Activated CD4-positive, alpha-beta memory T cell treated with anti-CD3 and anti-CD28 coated beads, Interleukin-2, amount 10 ng/mL, durations not matched to agents 7 days and 5 days (primary cell): ENCODE measurements at places on chromosomes 1 and 21.
A peak's percentile ranks its signal among the peaks of the same experiment; 100 is the strongest.

DNA sequence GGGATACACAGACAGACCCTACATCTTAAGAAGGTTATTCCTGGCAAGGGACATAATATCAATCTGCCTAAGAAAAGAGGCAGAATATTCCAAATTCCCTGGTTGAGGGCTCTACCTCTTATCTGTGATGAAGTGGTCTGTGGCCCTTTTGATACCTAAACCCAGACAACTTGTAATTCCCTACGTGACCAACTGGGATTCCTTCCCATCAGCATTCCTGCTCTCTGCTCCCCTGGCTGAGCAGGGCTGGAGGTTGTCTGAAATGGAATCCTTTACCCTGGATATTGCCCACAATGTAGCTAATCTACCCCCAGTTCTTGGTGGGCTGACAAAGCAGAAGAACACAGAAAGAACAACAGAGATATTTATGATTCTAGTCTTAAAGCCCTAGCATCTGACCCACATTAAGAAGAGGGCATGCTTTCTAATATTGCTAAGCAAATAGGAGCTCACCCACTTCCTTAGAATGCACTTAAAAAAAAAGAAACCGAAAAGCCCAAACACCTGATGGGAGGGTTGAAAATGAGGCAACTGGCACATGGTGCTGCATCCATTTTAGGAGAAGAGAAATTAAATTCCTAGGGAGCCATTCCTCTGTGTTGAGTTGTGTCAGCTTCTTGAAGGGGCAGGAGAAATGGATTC, 36.8 kb downstream of the GADD45A start:
- no peaks in the 10 kb centered on the region for H3K27me3 ChIP-seq
- H3K36me3 ChIP-seq: no peaks in the 10 kb centered on the region
- peaks cover 5% of the 10 kb centered on the region for H3K4me1 ChIP-seq
- H3K4me3 ChIP-seq: no peak overlapping the region

GRCh38 chr1:97599447-97599846, 321.4 kb downstream of the DPYD start:
- H3K4me3 ChIP-seq: no peak overlapping the region
- H3K36me3 ChIP-seq: no peaks in the 10 kb centered on the region
- H3K4me1 ChIP-seq: no peaks in the 10 kb centered on the region

- no peak overlapping the region for H3K27ac ChIP-seq
- H3K4me1 ChIP-seq: peaks cover 35% of the 10 kb centered on the region
- peaks cover 69% of the 10 kb centered on the region for H3K27me3 ChIP-seq
- no peak for DNase-seq
These were observed 829 bp upstream of the HES2 start for GRCh38 chr1:6420454-6421042.

- H3K27me3 ChIP-seq: peaks cover 5% of the 10 kb centered on the region
- no peaks in the 10 kb centered on the region for H3K36me3 ChIP-seq
- H3K4me1 ChIP-seq: peaks cover 48% of the 10 kb centered on the region
- no peak overlapping the region for H3K27ac ChIP-seq
- no peak overlapping the region for H3K4me3 ChIP-seq
These were observed 26.2 kb downstream of the VASH2 start for GRCh38 chr1:212976586-212976985.

GRCh38 chr1:228219962-228220780, 12.3 kb downstream of the OBSCN start:
- no peak overlapping the region for H3K27ac ChIP-seq
- H3K27me3 ChIP-seq: no peaks in the 10 kb centered on the region
- H3K4me1 ChIP-seq: no peaks in the 10 kb centered on the region
- no peak for DNase-seq
- H3K4me3 ChIP-seq: no peak overlapping the region
- peaks cover 7% of the 10 kb centered on the region for H3K36me3 ChIP-seq

GRCh38 chr21:35611708-35612132, 448.6 kb downstream of the SETD4 start:
- DNase-seq: no peak
- peaks cover 24% of the 10 kb centered on the region for H3K27me3 ChIP-seq
- H3K27ac ChIP-seq: no peak overlapping the region

DNA sequence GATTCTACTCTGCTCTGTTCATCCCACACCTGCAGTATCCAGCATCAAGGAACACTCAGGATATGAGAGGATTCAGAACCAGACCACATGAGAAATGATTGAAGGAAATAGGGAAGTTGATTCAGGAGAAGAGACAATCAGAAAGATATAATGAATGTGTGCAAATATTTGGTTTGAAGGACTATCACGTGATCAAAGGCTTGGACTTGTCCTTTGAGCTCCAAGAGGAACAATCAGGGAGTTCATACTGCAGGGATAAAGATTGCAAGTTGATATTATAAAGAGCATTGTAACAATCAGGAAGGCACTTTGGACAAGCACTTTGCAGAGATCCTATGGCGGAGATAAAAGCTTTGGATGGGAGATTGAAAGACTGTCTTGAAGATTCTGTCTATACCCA, 13.9 kb upstream of the PIGM start:
- DNase-seq: no peak
- H3K27me3 ChIP-seq: peaks cover 34% of the 10 kb centered on the region
- no peak overlapping the region for H3K4me3 ChIP-seq
- no peak overlapping the region for H3K27ac ChIP-seq

- DNase-seq: no peak
- H3K36me3 ChIP-seq: no peaks in the 10 kb centered on the region
- no peak overlapping the region for H3K4me3 ChIP-seq
- H3K27me3 ChIP-seq: peaks cover 3% of the 10 kb centered on the region
These were observed 203.4 kb downstream of the ZNF648 start for GRCh38 chr1:181858135-181858534.

GRCh38 chr1:29264773-29265389, 28.6 kb downstream of the PTPRU start:
- peaks cover 62% of the 10 kb centered on the region for H3K27me3 ChIP-seq
- no peaks in the 10 kb centered on the region for H3K36me3 ChIP-seq
- H3K27ac ChIP-seq: no peak overlapping the region
- no peak overlapping the region for H3K4me3 ChIP-seq
- peaks cover 3% of the 10 kb centered on the region for H3K4me1 ChIP-seq
- no peak for DNase-seq

DNA sequence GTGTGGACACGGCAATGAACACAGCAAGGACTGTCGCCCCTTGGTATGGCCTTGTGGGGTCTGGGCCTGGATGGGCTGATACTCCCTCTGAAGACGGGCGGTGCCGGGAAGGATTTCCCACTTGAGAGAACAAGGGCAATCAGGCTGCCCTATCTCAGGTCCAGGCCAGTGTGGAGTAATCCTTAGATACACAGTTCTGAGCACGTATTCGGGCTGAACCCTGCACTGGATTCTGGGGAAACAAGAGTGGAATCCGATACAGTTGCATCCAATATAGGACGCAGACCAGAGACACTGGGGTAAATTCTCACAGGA, 177.7 kb downstream of the TRABD2B start:
- H3K4me1 ChIP-seq: no peaks in the 10 kb centered on the region
- H3K27ac ChIP-seq: no peak overlapping the region
- DNase-seq: no peak
- H3K4me3 ChIP-seq: no peak overlapping the region

GRCh38 chr1:226535666-226536065, 12.9 kb upstream of the STUM start:
- DNase-seq: no peak
- H3K4me1 ChIP-seq: no peaks in the 10 kb centered on the region
- H3K27me3 ChIP-seq: peaks cover 9% of the 10 kb centered on the region
- no peak overlapping the region for H3K4me3 ChIP-seq

DNA sequence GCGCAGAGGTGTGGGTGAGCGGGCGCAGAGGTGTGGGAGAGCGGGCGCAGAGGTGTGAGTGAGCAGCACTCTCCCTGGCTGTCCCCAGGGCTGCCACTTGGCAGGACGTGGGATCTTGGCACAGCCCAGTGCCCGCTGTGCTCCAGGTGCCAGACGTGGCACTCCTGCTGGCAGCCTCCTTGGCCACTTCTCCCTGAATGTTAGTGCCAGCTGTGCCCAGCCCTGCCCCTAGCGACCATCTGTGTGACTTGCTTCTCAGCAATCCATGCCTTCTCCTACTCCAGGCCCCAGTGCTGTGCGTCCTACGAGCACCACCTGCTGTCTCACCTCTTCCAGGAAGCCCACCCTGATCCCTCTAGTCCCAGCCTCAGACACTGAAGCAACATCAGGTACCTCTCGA, 30.5 kb downstream of the KRTAP10-1 start:
- H3K4me1 ChIP-seq: peaks cover 6% of the 10 kb centered on the region
- no peak for DNase-seq
- no peak overlapping the region for H3K4me3 ChIP-seq
- no peak overlapping the region for H3K27ac ChIP-seq
- H3K27me3 ChIP-seq: no peaks in the 10 kb centered on the region
- no peaks in the 10 kb centered on the region for H3K36me3 ChIP-seq

GRCh38 chr1:234844479-234845031, 234.6 kb upstream of the IRF2BP2 start:
- peaks cover 84% of the 10 kb centered on the region for H3K4me1 ChIP-seq
- peak; percentile 30 for DNase-seq
- peak overlapping the region; percentile 81 for H3K27ac ChIP-seq

- H3K27ac ChIP-seq: no peak overlapping the region
- DNase-seq: no peak
- H3K27me3 ChIP-seq: peaks cover 43% of the 10 kb centered on the region
- no peak overlapping the region for H3K4me3 ChIP-seq
These were observed 88.5 kb upstream of the ETV3 start for GRCh38 chr1:157226739-157227138.

DNA sequence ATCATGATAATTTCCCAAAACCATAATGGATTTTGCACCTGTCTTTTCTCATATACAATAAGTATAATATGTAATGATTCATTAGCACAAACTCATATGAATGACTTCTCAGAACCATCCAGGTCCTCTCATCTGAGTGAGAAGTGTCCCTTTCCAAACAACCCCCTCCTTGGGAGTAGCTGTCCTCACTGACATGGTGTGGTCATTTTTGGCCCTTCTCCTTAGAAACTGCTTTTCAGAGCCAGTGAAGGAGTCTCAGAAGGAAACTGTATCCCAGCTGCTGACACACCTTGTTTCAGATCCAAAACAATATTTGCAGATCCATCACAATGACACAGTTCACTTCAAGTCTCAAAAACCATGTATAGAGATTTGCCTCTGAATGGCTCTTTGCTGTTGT, 95.5 kb downstream of the MIS18A start:
- no peaks in the 10 kb centered on the region for H3K36me3 ChIP-seq
- H3K4me1 ChIP-seq: no peaks in the 10 kb centered on the region
- no peak overlapping the region for H3K27ac ChIP-seq
- DNase-seq: no peak
- H3K27me3 ChIP-seq: peaks cover 5% of the 10 kb centered on the region
- no peak overlapping the region for H3K4me3 ChIP-seq

DNA sequence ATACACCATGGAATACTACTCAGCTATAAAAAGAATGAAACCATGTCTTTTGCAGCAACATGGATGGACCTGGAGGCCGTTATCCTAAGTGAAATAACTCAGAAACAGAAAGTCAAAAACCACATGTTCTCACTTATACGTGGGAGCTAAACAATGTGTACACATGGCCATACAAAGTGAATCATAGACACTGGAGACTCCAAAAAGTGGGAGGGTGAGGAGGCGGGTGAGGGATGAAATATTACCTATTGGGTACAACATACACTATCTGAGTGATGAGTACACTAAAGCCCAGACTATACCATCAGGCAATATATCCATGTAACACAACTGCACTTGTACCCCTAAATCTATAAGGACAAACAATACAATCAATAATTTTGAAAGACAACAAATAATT, 39.5 kb upstream of the FAM20B start:
- DNase-seq: no peak
- no peaks in the 10 kb centered on the region for H3K27me3 ChIP-seq
- no peaks in the 10 kb centered on the region for H3K4me1 ChIP-seq
- H3K36me3 ChIP-seq: no peaks in the 10 kb centered on the region
- no peak overlapping the region for H3K4me3 ChIP-seq
- no peak overlapping the region for H3K27ac ChIP-seq

GRCh38 chr1:17507915-17508314, 31.6 kb upstream of the ARHGEF10L start:
- no peaks in the 10 kb centered on the region for H3K27me3 ChIP-seq
- no peak overlapping the region for H3K4me3 ChIP-seq
- H3K27ac ChIP-seq: no peak overlapping the region
- DNase-seq: no peak

DNA sequence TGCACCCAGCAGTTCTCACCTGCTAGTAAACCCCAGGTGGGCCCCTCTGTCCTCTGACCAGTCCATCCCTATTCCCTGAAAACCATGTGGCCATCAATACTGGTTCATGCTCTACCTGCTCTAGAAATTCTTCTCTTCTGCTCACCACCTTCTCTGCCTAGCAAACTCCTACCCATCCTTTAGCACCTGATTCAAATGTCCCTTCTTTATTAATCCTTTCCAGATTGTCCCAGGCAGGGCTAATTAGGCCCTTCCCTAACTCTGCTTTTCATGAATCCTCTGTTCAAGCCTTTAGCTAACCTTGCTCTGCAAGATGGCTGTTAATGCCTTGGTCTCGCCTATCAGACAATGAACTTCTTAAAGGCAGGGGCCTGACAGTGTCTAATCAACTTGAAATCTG, 62.1 kb upstream of the TRABD2B start:
- H3K36me3 ChIP-seq: no peaks in the 10 kb centered on the region
- DNase-seq: no peak
- no peak overlapping the region for H3K27ac ChIP-seq
- peaks cover 3% of the 10 kb centered on the region for H3K27me3 ChIP-seq
- no peaks in the 10 kb centered on the region for H3K4me1 ChIP-seq
- no peak overlapping the region for H3K4me3 ChIP-seq
